ENCODE measurements at places on chromosomes 12 and 14.

- DNase-seq = no peak
These were observed 120.2 kb downstream of the SAMD4A start for GRCh38 chr14:54686871-54687749.

GRCh38 chr12:50991291-50991690 lies 34.9 kb downstream of the SLC11A2 start:
- no peak for DNase-seq

- no peak for DNase-seq
These were observed 89.3 kb upstream of the WSCD2 start for GRCh38 chr12:108039794-108040193.

GRCh38 chr12:76768576-76768975 lies 4.7 kb downstream of the ZDHHC17 start:
- no peak for DNase-seq

- no peak for DNase-seq
These were observed 5.6 kb downstream of the CNIH1 start for GRCh38 chr14:54435500-54435981.

GRCh38 chr14:103259801-103260628 lies 74.0 kb upstream of the EIF5 start:
- no peak for DNase-seq

DNA sequence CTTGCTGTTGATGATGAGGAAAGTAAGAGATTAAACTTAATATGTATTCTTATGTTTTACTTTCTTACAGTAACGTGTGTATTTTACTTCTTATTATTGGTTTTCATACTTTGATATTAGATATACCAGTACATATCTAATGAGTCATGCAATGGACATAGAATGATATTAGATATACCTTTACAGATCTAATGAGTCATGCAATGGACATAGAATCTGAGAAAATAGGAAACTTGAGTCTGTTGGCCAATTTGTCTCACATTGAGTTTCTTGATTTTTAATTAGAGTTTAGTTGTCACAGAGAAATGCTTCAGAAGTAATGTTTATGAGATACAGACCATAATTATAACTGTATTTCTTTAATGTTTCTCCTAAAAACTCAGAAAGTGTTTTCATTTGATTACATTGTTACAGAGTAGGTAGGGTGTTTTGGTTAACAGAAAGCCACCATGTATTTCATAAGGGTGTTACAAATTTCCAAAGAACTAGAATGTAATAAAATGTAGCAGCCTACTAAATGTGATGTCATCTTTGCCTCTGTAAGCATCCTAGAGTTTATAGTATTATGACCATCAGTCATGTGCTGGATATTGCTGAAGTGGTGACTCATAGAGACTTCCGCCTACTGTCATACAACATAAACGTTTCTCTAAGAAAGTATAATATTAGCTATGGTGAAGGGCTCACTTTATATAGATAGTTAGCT lies 3.0 kb downstream of the GAS2L3 start:
- no peak for DNase-seq

GRCh38 chr12:122064025-122064777 lies 14.4 kb upstream of the MLXIP start:
- DNase-seq = no peak

GRCh38 chr14:47009615-47010014 lies 358.0 kb upstream of the RPL10L start:
- no peak for DNase-seq

- DNase-seq = peak; percentile 20
These were observed 75.0 kb downstream of the TGFB3 start for GRCh38 chr14:75906680-75907280.

DNA sequence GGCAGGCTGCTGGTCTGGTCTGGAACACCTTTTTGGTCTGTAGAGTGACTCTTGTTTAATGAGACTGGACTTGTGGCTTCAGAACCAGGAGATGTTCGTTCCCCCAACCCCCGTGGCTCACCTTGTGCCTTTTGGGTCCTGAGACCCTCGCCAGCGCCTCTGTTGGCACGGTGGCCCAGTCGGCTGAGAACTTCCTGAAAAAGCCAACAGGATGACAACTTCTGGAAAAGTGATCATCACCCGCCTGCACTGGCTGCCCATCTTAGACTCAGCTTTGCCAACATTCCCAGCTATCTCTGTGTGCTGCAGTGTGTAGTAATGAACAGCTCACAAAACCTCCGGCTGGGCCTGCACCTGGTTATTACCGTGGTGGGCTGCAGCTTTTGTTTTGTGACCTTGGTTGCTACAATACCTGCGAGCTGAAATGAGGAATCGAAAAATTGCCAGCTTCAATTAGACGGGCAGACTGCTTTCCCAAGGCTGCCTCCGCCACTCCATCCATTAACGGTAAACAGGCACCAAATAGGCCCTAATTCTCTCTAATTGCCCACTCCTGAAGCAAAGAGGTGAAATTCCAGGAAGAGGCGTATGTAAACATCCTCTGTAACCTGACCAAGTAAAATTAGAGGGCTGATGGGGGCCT lies 16.0 kb downstream of the MEG3 start:
- DNase-seq = no peak

- DNase-seq = no peak
These were observed 473.8 kb downstream of the RAD51B start for GRCh38 chr14:68293404-68293803.

DNA sequence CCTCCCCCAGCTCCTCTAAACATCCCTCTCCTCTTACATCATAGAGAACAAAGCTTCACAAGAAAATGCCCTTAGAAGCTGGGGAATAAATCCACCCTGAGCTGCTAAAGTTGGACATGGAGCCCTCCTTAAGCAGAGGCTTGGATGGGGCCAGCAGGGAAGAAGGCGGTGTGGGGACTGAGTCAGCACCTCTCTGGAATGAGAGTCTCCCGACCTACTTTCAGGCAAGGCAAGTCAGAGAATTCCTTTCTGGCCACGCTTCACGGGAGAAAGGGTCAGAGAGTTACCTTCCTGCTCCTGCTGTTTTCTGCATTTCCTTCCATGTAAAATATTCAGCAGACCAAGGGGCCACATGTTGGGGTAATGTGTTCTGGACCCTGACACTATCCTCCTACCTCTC lies 113.3 kb upstream of the PRB2 start:
- no peak for DNase-seq

- DNase-seq = no peak
These were observed 60.7 kb upstream of the RBM19 start for GRCh38 chr12:114026805-114027204.

- no peak for DNase-seq
These were observed 6.8 kb downstream of the KRT71 start for GRCh38 chr12:52546126-52546525.

- DNase-seq = no peak
These were observed 229.5 kb downstream of the CACNA1C start for GRCh38 chr12:2282318-2282717.

DNA sequence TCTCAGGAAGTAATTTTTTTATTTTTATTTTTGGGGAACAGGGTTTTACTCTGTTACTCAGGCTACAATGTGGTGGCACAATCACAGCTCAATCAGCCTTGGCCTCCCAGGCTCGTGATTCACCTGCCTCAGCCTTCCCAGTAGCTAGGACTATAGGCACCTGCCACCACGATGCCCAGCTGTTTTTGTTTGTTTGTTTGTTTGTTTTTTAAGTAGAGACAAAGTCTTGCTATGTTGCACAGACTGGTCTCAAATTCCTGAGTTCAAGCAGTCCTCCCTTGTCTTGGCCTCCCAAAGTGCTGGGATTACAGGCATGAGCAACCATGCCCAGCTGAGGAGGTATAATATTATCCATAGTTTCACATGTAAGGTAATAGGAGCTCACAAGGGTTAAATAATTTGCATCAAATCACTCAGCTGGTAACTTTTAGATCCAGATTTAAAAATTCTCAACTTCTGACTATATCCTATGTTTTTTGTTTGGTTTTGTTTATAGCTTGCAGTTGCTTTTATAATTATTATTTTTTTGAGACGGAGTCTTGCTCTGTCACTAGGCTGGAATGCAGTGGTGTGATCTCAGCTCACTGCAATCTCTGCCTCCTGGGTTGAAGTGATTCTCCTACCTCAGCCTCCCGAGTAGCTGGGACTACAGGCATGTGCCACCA lies 629.3 kb downstream of the DIO2 start:
- no peak for DNase-seq

DNA sequence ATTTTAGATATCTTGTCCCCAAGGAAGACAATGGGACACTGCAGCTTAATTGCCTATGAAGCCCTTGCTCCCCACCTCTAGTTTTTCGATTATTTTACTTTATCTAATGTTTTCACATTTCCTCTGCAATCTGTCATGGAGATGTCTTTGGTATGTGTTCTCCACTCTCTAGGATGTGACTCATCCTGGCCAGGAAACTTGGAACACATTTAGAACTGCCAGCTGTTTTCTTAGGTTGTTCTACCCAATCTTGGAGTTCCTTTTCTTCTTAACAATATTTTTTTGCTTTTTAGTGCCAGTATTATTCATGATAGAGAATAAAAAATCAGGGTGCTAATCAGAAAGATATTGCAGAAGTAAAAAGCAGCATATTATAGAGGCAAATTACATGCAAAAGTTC lies 101.7 kb upstream of the CLEC14A start:
- no peak for DNase-seq

- DNase-seq = no peak
These were observed 99.8 kb downstream of the AKAP6 start for GRCh38 chr14:32428875-32429274.

DNA sequence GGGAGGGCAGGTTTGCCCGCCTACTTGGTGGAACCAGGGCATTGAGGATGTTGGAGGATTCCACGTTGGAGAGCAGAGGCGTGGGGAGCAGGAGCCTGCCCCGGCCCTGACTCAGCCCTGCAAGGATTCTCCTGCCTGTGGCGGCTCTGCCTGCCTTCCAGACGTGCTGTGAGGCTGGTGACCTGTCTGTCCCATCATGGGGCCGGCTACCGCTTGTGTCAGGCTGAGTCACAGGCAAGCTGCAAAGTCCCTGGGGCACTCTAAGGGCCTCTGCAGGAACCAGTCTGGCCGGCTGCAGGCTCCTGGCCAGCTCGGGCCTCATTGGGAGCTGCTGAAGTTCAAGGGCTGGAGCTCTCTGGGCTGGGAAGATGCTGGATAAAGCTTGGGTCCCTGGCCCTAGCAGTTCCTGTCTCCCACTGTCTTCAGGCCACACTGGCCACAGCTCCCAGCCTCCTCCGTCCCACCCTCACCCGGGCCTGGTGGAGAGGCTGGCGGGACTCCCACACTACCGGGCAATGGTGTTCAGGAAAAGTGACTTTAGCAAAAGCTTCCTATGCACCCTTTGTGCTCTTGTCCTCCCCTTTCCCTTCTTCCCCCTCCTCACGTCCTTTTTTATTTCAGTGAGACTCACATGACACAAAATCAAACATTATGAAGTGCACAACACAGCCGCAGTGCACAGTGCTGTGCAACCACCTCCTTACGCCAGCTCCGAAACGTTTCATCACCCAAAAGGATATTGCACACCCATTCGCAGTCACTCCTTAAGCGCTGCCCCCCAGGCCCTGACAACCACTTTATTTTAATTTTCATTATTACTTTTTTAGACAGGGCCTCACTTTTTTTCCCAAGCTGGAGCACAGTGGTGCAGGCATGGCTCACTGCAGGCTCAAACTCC lies 22.0 kb upstream of the ULK1 start:
- no peak for DNase-seq

DNA sequence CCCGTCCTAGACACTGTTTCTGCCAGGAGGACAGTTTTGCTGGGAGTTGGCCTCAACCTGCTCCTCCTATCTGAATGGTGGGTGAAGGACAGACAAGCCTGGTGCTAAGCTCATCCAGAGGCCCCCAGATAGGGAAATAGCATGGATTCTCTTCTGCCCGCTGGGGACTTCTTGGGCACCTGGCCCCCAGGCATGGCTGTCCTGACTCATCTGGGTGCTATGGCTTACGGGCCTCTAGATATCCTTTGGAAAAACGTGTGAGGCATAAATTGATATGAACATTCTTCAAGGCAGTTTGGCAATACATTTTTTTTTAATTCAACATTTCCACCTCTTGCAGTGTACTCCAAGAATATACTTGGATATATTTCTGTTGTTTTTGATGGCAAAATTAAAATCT lies 8.6 kb downstream of the TECPR2 start:
- DNase-seq = no peak

- DNase-seq = no peak
These were observed 324.6 kb downstream of the RAD51B start for GRCh38 chr14:68144051-68144681.

- DNase-seq = no peak
These were observed 30.3 kb downstream of the CORO1C start for GRCh38 chr12:108700833-108701541.

- peak; percentile 0 for DNase-seq
These were observed 382.3 kb downstream of the ALG10 start for GRCh38 chr12:34404377-34405285.

- DNase-seq = no peak
These were observed 17.7 kb downstream of the SLC11A2 start for GRCh38 chr12:51008329-51009055.

- no peak for DNase-seq
These were observed 7.4 kb downstream of the HNRNPC start for GRCh38 chr14:21261824-21262223.

GRCh38 chr12:31220061-31220460 lies 105.9 kb downstream of the SINHCAF start:
- no peak for DNase-seq

GRCh38 chr12:70691018-70691672 lies 53.9 kb upstream of the PTPRB start:
- DNase-seq = no peak

DNA sequence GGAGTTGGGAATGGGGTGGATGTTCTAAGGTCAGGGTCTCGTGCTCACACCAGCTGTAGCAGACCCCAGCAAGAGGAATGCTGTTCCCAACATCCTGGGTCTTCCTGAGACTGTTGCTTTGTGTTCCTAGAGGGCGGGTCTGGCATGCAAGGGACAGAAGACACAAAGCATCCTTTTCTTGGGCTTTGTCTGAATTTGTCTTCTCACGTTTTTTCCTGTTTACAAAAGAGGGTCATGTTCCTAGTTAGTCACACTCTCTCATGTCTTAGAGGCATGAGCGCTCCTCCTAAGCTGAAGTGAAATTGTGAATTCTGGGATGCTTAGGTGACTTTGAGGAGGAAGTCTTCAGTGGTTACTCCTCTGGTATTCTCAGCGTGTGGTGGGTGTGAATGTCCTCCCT lies 9.6 kb upstream of the TAMALIN start:
- DNase-seq = no peak

DNA sequence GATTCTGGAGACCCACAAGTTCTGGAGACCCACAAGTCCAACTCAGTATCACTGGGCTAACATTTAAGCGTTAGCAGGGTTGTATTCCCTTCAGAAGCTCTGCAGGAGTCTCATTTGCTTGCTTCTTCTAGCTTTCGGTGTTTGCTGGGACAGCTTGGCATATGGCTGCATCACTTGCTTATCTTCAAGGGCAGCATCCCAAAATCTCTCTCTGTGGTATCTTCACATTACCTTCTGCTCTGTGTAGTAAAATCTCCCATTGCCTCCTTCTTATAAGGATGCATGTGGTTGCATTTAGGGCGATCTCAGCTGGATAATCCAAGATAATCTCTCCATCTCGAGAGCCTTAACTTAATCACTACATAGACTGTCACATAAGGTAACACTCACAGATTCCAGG lies 7.3 kb upstream of the CNTN1 start:
- DNase-seq = no peak

DNA sequence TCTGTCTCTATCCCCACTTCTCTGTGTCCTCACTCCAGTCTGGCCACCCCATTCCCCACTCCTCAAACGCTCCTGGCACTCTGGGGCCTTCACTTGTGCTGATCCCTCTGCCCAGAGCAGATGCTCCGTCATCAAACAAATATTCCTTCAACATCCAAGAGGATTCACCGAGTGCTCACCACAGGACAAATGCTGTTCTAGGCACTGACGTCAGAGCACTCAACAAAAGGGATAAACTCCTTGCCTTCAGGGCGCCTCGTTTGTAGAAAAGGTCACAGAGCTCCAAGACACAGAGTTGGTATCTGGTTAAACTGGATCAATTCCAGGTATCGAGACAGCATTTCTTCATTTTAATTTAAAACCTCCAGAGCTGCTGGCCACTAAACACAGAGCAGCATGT lies 35.3 kb downstream of the PSMC1 start:
- no peak for DNase-seq

All from stimulated activated CD4-positive, alpha-beta T cell treated with anti-CD3 and anti-CD28 coated beads, Interleukin-15, amount 100 ng/mL, for 1 hour (primary cell).